ENCODE measurements at places on chromosomes 4 and X.

GRCh38 chr4:147837435-147837834, 105.5 kb downstream of the ARHGAP10 start:
- peak; percentile 49 for DNase-seq

DNA sequence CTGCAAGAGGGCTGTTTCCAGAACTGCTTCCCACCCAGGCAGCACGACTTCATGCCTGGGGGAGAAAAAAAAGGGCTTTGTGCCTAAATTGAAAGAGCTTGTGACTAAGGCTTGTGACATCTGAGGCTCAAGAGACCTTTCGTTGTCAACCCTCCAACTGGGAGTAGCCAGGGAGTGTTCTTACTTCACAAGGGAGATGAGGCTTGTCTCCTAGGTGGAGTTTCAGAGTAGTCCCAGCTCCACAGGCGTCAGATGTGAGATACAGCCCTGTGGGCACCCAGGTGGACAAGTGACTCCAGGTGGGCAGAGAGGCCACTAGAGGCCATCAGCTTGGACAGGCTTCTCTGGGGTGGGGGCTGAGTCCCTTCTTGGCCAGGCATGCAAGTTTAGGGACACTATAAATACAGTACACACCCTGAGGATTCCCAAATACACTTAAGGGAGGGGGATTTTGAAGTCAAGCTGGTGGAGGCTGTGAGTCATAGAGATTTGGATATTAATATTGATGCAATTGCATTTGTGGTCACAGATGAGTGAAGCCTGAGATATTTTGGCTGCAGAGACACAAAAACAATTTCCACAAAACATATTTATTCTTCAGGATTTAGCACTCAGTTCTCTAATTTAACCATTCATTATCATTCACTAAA, 40.1 kb upstream of the SETD7 start:
- DNase-seq = no peak

GRCh38 chrX:7314425-7314824, 166.5 kb upstream of the PUDP start:
- no peak for DNase-seq

DNA sequence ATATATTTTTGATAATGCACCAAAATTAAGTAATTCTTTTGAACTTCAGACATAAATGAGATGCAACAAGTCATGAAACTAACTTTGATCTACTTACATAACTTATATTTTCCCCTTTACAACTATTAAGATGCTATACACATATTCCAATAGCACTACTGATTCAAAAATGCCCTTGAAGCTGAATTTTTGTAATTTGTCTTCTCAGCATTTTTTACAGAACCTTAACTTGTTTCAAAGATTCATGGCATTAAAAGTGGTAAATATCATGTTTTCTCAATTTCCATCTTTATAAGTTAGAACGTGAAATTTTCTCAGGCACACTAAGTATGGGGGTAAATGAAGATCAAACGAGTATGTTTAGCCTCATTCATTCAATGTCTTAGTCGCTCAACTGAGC, 460.0 kb upstream of the FAM241A start:
- no peak for DNase-seq

GRCh38 chr4:93841803-93842345, 13.3 kb downstream of the ATOH1 start:
- DNase-seq = no peak

GRCh38 chr4:67926485-67926884, 36.8 kb downstream of the TMPRSS11A start:
- DNase-seq = no peak

DNA sequence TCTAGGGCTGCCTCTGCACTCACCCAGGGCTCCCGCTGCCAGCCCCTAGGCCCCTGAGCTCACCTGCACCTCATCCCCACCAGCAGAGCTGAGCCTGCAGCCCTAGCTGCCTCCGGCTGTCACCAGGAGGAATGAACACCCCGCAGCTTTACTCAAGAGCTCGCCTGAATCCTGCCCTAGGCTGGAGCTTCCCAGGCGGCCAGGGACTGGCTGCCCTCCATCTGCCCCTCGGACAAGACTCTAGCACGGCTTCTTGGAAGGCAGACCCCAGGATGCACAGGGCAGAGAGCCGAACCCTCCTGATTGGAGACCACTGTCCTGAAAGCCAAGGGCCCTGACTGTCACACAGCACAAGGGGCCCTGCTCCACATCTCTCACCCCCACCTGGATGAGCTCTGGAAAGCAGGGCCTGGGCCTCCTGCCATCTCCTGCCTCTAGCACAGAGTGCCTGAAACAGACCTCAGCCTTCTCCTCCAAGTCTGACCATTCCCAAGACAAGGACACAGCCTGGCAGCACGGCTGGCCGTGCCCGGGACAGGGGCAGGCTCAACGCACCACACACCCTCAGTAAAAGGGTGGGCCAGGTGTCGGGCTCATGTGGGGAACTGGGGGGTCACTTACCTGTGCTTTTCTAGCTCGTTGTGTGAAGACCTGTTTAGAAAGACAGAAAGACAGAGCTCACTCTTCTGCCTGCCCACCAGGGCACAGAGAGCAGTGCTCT, 4.4 kb downstream of the MXD4 start:
- DNase-seq = no peak

DNA sequence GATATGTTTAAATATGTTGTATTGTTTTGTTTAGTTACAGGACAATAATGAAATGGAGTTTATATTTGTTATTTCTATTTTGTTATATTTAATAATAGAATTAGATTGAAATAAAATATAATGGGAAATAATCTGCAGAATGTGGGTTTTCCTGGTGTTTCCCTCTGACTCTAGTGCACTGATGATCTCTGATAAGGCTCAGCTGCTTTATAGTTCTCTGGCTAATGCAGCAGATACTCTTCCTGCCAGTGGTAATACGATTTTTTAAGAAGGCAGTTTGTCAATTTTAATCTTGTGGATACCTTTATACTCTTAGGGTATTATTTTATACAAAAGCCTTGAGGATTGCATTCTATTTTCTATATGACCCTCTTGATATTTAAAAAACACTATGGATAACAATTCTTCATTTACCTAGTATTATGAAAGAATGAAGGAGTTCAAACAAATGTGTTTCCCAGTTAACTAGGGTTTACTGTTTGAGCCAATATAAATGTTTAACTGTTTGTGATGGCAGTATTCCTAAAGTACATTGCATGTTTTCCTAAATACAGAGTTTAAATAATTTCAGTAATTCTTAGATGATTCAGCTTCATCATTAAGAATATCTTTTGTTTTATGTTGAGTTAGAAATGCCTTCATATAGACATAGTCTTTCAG, 26.9 kb downstream of the NUDT6 start:
- peak; percentile 31 for DNase-seq

DNA sequence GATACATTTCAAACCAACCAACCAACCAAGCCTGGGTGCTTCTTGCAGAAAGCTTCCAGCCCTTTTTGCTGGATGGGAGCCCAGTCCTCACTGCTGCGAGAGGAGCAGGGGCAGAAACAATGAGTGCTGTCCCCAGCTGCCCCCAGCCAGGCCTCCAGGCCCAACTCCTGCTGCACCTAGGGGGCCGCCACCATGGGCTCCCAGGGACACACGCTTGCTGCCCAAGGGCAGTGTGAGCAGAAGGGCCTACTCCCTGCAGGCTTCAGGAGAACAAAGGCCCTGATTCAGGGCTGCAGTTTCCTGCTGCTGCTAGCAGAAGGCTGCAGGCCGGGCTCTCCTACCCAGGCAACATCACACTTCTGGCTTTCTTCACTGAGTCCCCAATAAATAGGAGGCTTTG, 37.7 kb upstream of the ENPP6 start:
- DNase-seq = no peak

- no peak for DNase-seq
Observed at GRCh38 chr4:10028910-10029309, 7.6 kb upstream of the SLC2A9 start.

GRCh38 chr4:5220028-5220427, 168.7 kb downstream of the STK32B start:
- DNase-seq = no peak

GRCh38 chr4:147017081-147017480, 71.4 kb upstream of the TTC29 start:
- no peak for DNase-seq

- no peak for DNase-seq
Observed at GRCh38 chr4:78763251-78763650, 12.9 kb upstream of the BMP2K start.

DNA sequence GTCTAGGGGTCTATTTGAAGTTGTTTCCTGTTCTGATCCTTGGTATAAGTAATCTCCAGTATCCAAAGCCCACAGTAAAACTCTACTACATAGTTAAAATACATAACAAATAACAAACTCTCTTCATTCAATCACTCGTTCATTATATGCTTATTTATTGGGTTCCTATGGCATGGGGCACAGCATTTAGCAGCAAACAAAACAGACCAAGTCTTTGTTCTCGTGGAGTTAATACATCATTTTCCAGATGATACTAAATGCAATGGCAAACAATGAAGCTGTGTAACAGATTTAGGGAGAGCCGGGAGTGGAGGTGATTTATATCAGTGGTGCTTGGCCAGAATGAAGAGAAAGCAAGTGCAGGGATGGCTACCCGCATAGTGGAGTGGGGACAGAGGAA, 36.6 kb upstream of the SPARCL1 start:
- no peak for DNase-seq

GRCh38 chr4:108512615-108513505, 107.5 kb upstream of the RPL34 start:
- DNase-seq = peak; percentile 38

DNA sequence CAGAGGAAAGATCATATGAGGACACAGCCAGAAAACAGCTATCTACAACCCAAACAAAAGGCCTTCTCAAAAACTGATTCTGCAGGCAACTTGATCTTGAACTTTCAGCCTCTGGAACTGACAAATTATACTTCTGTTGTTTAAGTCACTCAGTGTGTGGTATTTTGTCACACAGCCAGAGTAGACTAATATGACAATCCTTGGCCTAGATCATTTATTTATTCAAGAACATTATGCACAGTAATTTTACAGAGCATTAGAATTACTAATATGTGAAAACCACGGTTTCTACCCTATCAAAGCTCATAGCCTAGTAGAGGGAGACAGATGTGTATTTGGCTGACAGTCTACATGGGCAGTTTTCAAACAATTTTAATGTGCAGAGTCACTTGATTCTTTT, 167.8 kb upstream of the PCDH18 start:
- DNase-seq = peak; percentile 34

DNA sequence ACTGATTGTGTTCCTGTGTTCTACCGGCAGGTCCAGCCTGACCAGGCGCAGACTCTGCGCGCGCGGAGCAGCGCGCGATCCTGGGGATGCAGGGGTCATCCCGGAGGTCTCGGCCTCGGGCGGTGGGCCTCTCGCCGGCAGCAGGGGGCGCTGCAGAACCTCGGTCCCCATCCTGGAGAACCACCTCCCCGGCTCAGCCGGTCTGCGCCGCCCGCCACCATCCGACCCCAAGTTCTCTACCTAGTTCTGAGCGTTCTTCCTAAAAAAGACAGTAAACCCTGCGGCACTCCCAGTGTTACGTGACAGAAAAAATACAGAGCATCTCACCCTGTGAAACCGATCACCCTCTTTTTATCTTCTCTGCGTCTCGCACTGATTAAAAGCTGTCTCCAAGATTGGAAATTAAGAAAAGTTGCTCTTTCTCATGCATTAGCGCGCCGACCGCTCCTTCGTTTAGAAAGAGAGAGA, 1.6 kb downstream of the TRPC3 start:
- DNase-seq = peak; percentile 42

GRCh38 chr4:155060419-155060818, 148.0 kb upstream of the NPY2R start:
- no peak for DNase-seq

DNA sequence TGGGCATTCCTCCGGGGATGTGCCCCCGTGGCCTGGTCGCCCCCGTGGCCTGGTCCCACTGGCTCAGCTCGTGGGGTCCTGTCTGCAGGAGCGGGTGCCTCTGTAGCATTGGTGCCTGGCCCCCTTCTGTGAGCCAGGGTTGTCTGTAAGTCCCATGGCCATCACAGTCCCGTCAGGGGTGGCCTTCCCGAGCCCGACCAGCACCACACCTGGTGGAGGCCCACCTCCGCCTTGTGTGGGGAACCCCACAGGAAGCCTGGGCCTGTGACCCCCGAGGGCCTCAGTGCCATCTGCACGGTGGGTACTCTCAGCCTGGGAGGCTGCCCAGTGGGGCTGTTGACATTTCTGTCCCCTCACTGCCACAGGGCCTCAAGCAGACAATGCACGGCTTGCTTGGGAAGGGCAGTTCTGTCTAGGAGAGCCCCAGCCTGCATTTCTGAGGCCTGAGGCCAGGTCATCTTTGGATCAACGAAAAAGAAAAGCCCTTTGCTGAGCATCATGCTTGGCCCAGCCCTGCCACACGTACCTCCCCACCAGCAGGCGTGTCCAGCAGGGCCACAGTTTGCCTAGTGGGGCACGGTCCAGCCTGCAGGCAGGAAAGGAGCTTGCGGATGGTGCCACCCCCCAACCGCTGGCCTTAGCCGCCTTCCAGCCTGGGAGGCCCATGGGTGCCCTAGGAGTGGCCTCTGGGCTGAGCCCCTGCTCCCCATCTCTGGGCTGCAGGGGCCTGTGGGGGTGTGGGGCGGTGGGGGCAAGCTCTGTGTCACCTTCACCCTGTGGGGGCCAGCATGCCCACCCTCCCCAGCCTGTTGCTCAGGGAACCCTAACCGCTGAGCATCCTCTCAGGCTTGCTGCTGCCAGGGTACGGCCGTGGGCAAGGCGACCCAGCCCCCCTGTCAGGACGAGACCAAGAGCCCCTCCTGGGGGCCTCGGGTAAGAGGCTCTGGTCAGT, 23.2 kb downstream of the NKX1-1 start:
- DNase-seq = no peak

- no peak for DNase-seq
Observed at GRCh38 chr4:107922486-107923473, 8.6 kb upstream of the CYP2U1 start.

DNA sequence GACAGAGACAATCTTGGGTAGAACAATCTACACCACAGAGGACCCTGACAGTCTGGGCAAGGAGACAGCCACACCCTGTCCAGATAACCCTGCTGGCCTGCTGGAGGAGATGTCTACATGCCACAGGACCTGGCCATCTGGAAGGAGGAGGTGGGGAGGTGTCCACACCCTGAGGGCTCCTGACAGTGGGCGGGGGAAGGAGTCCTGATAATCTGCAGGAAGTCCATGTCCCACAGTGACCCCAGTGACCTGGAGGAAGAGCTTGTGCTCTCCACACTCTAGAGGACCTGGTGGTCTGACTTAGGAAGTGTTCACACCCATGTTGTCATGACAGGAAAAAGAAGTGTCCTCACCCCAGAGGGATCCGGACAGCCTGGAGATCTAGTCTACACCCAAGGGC, 5.5 kb downstream of the SUV39H1 start:
- no peak for DNase-seq

DNA sequence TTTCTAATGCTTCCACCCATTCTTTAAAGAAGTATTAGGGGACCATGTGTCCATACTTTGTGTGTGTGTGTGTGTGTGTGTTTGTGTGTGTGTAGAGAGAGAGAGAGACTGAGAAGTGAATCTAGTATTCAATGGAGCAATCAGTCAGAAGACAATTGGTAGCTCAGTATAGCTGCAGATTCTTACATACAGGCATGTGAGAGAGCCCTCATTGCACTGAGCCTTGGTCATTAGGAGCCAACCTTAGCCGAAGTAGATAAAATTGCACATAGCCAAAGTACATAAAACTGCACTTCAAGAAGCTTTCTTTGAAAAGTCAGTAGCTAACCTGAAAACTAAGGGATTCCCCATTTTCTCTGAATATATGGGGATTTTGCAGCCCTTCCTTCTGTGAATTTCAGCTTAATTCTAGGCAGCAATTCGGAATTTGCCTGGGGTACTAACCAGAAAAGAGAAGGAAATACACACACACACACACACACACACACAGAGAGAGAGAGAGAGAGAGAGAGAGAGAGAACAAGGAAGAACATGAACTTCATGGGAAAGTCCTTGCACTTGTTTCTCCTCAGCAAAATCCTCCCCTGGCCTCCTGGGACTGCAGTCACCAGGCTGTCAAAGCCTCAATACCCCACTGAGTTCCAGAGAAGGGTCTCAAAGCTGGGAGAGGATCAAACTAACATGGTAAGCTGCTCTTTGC, 1.7 kb upstream of the PRDM8 start:
- DNase-seq = no peak
